Caki2 (cell line): ENCODE measurements at places on chromosomes 12 and 14.

- peak; percentile 70 for DNase-seq
Measured at GRCh38 chr12:72270961-72271360, 1.2 kb upstream of the TRHDE start.

DNA sequence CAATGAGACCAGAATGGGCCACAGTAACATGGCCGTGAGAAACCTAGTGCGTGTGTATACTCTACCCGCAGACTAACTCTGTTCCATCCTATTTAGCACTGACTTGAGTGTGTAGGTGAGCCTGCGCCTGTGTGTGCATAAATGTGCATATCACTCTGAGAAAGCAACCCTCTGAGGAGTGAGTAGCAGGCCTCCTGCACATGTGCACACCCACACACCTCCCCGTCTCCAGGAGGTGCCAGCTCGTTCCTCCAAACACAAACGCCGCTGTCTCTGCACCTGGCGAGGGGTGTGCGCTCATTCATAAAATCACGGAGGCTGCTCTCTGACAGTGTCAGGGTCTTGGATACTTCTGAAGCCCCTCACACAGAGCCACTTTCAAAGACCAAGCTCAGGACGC lies 138.9 kb downstream of the GCH1 start:
- DNase-seq = no peak

DNA sequence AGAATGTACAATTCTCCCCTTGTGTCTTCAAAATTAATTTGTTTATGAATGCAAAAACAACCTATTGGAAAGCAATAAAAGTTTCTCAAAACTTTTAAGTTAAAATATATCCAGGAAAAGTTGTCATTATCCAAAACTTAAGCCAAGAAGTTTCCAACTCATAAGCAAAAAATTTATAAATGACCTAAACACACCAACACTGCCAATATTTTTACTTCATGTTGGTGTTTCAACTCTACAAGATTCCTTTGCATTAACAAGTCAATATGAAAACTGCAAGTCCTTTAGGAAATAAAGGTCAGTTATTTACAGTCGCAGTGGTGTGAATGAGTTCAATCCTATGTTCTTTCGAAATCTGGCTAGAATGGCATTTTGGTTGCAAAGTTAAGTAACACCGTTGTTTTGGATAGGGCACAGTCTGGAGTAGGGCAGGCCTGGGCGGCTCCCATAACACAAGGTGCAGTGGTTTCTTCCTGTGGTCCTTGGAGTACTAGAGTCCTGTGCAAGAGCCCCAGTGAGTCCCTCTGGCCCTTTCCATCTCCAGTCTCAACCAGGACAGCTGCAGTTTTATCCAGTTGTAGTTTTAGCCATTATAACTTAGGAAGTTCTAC lies 151.4 kb downstream of the MED13L start:
- DNase-seq = no peak

DNA sequence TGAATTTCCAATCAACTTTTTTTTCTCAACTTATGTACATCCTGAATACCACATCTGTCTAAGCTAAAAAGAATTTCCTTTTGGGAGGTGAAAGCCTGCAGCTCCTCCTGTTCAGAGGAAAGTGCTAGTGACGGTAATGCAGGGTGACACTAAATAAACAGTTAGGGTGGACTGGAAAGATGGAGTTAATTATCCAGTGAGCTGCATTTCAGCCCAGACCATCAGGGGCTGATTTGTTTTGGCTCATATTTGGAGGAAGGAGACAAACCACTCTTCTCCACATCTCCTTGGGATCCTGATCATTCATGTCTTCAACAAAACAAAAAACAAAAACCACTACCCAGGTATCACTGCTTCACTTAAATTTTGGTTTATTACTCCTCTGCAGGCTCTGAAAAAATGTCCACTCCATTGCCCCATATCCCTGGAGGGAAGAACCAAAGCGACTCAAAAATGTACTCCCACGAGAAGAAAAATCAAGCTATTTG lies 5.1 kb upstream of the SIX1 start:
- DNase-seq = no peak

GRCh38 chr12:89729946-89730459 lies 21.4 kb upstream of the ATP2B1 start:
- no peak for DNase-seq

GRCh38 chr14:100773331-100774163 lies 46.9 kb downstream of the DLK1 start:
- no peak for DNase-seq

DNA sequence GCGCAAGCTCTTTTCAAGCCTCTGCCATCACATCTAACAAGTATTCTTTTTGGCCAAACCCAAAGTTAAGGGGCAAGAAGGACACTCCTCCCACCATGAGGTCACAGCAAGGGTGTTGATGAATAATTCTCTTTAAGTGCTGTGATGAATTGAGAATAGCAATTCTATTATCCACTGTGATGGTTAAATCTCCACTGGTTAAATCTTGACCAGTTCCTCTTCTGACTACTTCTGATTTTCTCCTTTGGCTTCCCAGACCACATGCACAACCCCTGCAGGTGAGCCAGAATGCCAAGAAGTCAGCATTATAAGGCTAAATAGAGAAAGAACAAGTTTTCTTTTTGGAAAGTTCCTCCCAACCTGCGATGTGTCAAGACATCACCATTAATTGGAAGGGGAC lies 90.6 kb upstream of the BCL2L14 start:
- DNase-seq = no peak

GRCh38 chr12:31984806-31985591 lies 25.8 kb downstream of the RESF1 start:
- no peak for DNase-seq

DNA sequence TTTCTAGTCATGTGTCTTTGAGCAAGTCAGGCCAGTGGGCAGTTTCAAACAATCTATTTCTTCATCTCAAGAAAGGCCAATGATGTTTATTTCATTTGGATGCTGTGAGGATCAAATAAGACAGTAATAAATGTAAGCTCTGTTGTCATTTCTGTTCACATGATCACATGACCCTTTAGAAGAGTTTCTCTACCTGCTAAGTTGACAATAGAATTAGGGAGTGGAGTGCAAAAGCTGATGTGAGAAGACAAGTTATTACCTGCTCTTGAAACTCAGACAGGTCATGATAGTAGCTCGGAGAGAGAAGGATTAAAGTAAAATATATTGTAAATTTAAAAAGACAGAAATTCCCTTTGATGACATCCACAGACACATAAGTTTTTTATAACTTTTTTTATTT lies 37.3 kb upstream of the DCN start:
- DNase-seq = no peak

GRCh38 chr14:70186900-70187451 lies 1.8 kb downstream of the SLC8A3 start:
- DNase-seq = no peak

GRCh38 chr14:87255058-87255457 lies 737.9 kb downstream of the GALC start:
- peak; percentile 6 for DNase-seq
